ENCODE measurements at places on chromosomes 5 and 9.

GRCh38 chr5:143402017-143402552, 1.4 kb downstream of the NR3C1 start:
- DNase-seq = no peak

- DNase-seq = peak; percentile 38
Observed at GRCh38 chr9:89999534-90000370, 394.9 kb downstream of the GADD45G start.

GRCh38 chr9:78707481-78707991, 410.6 kb downstream of the PSAT1 start:
- no peak for DNase-seq

- no peak for DNase-seq
Observed at GRCh38 chr9:126796758-126797157, 8.1 kb upstream of the ZBTB43 start.

DNA sequence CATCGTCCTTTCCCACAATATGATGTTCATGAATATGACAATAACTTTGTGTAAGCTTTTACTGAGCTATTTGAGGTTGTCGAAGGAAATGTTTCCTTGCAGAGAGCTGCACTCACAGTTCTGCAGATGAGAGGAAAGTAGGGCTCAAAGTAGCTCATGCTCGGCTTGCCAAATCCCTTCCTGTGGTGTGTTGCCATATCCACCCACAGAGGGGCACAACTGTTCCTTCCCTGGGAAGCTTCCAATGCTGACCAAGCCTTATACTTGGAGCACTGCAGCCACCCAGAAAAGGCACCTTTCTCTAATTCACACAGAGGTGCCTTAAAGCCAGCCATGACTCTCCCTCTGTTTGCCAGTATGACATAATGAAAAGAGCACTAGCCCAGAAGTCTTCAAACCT, 390.3 kb downstream of the CAAP1 start:
- DNase-seq = no peak

DNA sequence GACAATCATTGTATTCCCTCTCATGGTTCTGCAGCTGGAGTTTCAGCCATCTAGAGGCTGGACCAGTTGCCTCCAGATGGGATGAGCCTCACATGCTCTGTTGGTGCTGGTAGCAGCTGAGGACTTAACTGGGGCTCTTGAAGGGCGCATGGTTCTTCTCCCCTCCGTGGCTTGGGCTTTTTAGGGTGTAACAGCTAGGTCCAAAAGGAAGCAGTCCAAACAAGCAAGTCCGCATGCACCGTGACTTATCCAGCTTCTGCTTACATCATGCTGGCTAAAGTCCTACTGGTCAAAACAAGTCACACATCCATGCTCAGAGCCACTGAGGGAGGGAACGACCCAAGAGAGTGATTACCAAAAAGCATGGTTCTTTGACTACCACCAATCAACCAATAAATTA, 31.6 kb upstream of the SH3RF2 start:
- no peak for DNase-seq

- DNase-seq = no peak
Observed at GRCh38 chr5:5079876-5080275, 60.3 kb upstream of the ADAMTS16 start.

GRCh38 chr5:29811914-29812679, 1381.4 kb upstream of the CDH6 start:
- DNase-seq = no peak

DNA sequence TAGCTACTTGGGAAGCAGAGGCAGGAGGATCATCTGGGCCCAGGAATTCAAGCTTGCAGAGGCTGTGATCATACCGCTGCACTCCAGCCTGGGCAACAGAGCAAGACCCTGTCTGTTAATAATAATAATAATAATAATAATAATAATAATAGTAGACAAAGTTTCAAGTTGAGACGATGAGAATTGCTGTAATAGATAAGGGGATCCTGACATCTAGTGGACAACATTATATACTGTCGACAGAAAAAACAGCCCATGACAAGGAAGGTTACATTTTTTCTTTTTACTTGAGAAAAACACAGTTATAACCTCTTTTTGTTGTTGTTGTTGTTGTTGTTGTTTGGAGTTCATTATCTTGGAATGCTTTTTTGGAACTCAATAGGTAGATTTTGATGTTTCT, 35.3 kb downstream of the NDFIP1 start:
- no peak for DNase-seq

DNA sequence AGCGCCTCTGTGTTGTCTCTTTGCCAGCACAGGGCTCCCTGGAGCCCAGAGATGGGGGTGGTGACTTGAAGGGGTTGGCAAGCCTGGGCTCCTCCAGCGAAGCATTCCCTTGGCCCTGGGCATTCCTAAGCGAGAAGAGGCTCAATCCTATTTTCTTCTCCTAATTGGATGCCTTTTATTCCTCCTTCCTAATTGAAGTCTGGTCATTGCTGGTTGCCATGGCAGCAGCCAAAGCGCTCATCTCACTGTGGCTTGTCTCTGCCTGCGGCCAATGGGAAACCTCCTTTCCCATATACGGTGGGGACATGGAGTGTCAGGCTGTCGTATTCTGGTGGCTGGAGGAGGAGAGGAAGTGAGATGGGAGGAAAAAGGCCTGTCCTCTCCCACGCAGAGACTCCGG, 52.3 kb upstream of the RARS1 start:
- no peak for DNase-seq

Data from activated CD4-positive, CD25-positive, alpha-beta regulatory T cell (primary cell).